T-helper 2 cell (primary cell): ENCODE measurements at places on chromosomes 6 and 20.

DNA sequence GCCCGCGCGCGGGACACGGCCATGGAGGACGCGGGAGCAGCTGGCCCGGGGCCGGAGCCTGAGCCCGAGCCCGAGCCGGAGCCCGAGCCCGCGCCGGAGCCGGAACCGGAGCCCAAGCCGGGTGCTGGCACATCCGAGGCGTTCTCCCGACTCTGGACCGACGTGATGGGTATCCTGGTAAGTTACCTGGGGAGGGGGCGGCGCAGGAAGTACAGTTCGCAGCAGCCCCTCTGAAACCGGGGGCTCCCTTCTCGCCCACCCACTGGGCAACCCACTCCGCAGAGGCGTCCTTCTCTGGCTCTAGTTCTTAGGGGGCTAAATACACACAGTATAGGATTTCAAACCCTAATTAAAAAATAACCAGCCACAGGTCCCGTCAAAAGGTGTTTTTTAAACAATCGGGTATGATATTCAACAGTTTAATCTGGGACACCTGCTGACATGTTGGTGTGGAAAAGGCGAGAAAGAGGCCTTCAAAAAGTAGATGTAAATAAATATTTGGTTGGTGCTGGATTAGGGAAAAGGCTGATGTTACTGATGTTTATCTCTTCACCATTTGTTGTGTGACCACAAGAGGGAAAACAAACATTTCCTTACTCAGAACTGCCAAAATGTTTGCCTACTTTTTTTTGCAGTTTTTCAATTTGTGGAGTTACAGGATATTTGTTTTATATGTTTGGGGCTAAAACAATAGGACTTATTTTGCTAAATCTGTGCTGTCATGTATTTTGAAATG is 577 bp downstream of the SASH1 start:
- no peak for DNase-seq

GRCh38 chr6:5082487-5083306 is 2.4 kb upstream of the PPP1R3G start:
- no peak for DNase-seq

DNA sequence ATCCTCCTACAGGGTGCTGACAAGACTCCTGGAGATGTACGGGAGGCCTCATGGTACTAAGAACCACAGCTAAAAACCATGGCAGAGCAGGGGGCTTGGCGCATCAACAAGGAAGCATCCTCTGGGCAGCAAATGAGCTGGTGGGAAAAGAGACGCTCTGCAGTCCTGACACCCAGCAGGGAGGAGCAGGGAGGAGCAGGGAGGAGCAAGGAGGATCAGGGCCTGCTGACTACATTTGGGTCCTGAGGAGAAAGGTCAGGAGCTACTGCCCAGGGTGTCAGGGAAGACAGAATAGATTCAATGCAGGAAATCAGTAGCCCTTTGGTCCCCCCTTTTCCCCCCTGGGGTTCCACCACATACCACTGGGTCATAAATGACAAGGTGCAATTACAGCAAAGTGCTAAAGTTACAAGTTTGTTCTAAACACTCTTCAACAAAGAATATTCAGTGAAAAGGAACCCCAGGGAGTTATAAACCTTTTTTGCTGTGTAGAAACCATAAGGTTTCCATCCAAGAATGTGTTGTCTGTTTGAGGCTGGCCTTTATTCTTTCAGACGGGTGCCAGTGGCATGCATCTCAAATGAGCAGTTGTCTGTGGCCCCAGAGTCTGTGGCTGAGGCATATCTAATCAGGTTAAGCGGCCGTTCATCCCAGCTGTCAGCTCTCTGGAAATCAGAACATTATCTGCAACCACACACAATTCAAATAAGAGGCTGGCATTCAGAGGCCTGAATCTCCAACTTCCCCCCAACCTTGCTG is 325.0 kb downstream of the CDC5L start:
- no peak for DNase-seq

DNA sequence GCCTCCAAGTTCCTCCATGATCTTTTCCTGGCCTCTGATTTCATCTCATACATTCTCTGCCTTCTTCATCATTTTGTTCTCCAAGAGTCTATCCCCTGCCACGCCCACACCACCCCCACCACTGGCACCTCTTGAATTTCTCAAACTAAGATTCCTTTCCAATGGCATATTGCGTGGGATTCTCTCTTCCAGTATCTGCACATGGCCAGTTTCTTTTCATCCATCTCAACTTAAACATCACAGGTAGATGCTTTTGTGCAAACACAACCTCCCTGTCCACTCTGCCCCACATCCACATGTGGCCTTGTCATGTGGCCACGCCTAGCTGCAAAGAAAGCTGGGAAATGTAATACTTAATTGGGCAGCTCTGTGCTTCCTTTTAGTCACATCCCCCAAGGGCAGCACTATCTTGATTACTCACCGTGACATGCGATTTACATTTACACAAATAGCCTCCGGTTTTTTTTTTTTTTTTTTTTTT is 33.4 kb upstream of the ZMYND8 start:
- DNase-seq: no peak

- DNase-seq: no peak
These were observed 87.8 kb downstream of the SLC2A10 start for GRCh38 chr20:46797206-46797605.

DNA sequence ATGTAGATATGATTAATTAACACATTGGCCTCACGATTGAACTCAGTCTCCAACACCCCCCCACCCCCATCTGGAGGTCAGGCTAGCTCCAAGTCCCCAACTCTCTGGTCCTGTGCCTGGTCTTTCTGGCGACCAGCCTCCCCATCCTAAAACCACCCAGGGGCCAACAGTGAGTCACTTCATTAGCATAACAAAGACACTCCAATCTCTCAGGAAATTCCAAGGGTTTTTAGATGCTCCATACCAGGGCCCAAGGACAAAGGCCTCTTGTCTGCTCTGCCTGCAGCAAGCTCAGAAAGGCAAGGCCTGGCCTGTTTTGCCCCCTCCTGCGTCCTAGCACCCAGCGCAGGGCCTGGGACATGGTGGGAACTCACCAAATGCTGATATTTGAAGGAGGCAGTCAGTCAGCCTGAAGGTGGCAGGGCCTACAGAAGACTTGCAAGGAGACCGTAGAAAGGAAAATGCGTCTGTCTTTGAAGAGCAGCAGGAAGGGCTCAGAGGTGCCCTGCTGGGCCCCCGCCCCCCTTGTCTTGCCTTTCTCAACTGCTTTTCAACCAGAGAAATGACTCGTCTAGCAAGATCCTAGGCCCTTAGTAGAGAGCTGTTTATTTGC is 184.7 kb downstream of the CDH4 start:
- no peak for DNase-seq

- no peak for DNase-seq
These were observed 5.5 kb downstream of the RFPL4B start for GRCh38 chr6:112352607-112353006.

DNA sequence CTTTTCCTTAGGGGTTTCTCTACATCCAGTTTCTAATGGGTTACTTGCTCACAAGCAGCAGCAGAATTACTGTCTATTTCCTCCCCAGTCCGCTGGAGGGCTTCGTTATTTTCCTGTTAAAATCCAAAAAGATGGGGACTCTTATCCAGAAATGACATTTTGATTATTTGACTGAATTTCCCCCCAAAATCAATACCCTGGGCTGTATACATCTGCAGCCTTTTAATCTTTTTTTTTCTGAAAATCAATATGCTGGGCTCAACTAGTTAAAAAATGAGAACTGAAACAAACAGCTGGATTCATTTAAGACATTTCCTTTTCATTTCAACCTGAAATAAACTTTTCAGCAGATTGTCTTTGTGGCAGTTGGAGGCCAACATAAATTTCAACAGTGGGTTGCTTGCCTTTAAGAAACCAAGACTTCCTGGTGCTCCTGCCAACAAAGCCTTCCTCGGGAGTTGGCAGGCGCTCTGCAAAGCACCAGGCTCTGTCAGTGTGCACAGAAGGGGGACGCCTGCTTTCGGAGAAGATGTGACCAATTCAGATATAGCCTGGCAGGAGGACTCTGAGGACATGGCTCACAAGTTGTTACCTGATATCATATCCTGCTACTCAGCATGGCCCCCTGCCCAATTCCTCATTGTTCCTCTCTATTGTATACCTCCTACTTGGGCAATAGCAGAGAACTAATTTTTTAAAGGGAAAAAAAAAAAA is 204.7 kb upstream of the ARG1 start:
- DNase-seq: no peak

DNA sequence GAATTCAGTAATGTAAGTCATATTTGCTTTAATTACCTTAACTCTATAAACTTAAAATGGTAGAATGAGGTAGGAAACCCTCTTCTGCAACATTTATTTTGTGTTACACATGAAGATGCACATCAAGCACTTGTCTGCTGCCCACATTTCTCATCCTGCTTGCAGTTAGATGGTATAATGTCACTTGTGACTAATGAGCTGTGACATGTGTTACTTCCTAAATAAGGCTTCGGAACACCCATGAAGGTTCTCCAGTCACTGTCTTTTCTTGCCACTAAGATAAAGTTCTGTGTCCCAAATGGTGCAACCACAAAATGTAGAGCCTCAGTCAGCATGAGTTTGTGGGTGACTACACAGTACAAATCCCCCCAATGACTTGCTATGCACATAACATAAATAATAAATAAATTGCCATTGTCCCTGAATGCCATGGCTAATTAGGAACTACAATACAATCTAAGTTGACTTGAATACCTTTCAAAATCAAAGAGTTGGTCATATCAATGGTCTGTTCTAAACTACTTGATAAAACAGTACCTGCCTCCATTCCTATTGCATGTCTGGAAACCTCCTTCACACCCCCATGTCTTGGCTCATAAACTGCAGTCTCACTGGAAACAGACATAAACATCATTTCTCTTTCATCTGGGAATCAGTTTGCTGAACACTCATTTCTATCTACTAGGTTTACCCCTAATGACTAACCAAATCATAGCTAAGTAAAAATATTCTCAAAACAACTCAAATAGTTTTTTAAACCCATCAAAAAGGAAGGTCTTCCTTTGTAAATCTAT is 157.2 kb downstream of the PTPRK start:
- no peak for DNase-seq

- DNase-seq: no peak
These were observed 46.6 kb downstream of the ZMYND8 start for GRCh38 chr20:47309806-47310426.

DNA sequence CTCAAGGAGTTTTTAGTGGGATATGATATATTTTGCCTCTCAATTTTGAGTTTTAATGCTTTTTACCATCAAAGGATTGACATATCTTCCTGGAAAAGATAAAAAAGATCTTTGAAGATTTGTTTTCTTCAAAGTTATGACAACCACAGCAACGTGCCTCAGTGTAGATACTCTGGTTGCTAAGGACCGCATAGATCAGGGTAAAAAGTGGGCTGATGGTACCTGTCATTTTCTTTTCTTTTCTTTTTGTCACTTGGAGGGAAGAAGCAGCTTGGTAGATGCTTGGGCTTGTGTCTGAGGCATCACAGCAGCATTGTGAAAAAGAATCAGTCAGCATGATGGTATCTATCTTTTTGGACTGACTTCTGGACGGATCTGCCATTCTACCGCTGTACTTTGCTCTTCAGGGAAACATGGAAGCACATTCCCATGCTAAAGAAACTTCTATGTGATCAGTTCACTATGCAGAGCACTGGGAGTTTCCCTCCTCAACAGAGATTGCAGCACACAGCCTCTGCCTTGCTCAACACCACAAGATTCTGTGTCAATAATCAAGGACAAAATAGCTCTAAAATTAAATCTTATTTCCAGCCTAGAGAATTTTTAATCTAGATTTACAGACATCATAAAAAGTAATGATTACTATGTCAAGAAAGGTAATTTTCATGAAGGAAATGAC is 54.8 kb upstream of the SGK1 start:
- DNase-seq: no peak

DNA sequence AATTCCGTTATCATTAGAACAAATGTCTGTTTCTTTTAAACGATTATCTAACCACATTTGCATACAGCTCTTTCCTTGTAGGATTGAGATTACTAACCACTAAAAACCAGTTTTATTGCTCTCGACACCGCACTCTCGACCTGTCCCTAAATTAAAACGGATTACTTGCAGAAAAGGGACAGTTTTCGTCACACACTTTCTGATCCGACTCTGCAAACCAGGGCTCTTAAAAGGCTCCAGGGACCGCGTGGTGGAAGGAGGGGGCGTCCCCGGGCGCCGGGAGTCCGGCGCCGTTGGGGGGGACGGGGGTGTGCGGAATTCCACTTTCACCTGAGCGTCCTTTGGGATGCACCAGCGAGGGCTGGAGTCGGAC is 731 bp downstream of the MAK start:
- no peak for DNase-seq

DNA sequence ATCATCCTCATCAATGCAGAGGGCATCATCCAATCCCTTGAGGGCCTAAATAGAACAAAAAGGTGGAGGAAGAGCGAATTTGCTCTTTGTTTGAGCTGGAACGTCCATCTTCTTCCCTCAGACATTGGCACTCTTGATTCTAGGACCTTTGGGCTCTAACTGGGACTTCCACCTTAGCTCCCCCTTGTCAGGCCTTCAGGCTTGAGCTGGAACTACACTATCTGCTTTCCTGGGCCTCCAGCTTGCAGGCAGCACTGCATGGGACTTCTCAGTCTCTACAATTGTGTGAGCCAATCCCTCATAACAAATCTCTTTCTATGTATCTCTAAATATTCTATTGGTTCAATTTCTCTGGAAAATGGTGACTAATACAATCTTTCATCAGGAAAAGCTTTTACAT is 155.4 kb downstream of the MCHR2 start:
- no peak for DNase-seq

- DNase-seq: no peak
These were observed 24.5 kb upstream of the FAM135A start for GRCh38 chr6:70388814-70389213.

DNA sequence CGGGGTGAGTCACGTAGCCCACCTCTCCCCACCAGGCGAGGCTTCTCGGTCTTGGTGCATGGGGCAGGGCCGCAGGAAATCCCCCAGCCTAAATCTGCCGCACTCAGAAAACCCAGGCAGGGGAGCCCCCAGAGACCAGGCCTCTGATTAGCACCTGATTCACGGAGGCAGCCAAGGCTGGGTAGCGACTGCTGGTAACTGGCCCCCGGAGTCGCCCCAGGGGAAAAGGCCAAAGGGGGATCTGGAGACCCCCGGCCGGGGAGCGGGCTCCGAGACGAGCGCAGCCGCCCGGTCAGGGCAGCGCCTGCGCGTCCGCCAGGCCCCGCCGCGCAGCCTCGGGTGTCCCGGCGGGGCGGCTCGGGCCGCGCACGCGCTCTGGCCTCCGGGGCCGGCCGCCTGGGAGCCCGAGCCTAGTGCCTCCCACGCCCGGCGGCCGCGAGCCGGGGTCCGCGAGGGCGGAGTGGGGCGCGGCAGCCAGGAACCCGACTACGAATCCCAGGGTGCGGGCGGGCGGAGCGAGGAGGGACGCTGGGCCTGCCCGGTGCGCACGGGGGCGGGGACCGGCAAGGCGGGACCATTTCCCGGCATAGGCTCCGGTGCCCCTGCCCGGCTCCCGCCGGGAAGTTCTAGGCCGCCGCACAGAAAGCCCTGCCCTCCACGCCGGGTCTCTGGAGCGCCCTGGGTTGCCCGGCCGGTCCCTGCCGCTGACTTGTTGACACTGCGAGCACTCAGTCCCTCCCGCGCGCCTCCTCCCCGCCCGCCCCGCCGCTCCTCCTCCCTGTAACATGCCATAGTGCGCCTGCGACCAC is at the start of gene DUSP22:
Gene DUSP22, plus strand, starts transcription at position 791 of the 809 bp plus-strand sequence. CDS start 53 bp downstream, outside the sequence.
- peak; percentile 65 for DNase-seq

GRCh38 chr6:17470938-17471327 is 77.5 kb downstream of the CAP2 start:
- no peak for DNase-seq

GRCh38 chr20:37406010-37406998 is 60.4 kb downstream of the SRC start:
- no peak for DNase-seq

- DNase-seq: no peak
These were observed 397.9 kb downstream of the SAMD5 start for GRCh38 chr6:147906361-147906760.

- DNase-seq: no peak
These were observed 222.5 kb upstream of the SPTLC3 start for GRCh38 chr20:12786276-12786675.
